ENCODE measurements at places on chromosomes 3 and 15.

GRCh38 chr3:129690406-129690805 is 83.9 kb upstream of the PLXND1 start:
- DNase-seq = peak; percentile 1

GRCh38 chr15:61237400-61237799 is 8.3 kb upstream of the RORA start:
- no peak for DNase-seq

DNA sequence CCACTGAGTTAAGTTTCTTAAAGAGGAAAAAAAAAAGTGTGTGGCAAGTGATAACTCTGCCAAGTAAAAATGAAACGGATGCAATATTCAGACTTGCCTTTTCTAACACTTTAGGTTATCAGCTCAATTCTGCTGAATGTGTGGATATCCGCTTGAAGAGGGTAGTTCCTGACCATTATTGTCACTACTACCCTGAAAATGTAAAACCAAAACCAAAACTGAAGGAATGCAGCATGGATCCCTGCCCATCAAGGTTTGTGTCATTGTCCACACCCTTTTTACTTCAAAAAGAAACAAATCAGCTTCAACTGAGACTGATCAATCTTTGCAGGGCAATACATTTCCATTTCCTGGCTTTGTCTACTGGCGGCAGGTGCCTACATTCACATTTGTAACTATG is 236.1 kb downstream of the ADAMTSL3 start:
- DNase-seq = no peak

DNA sequence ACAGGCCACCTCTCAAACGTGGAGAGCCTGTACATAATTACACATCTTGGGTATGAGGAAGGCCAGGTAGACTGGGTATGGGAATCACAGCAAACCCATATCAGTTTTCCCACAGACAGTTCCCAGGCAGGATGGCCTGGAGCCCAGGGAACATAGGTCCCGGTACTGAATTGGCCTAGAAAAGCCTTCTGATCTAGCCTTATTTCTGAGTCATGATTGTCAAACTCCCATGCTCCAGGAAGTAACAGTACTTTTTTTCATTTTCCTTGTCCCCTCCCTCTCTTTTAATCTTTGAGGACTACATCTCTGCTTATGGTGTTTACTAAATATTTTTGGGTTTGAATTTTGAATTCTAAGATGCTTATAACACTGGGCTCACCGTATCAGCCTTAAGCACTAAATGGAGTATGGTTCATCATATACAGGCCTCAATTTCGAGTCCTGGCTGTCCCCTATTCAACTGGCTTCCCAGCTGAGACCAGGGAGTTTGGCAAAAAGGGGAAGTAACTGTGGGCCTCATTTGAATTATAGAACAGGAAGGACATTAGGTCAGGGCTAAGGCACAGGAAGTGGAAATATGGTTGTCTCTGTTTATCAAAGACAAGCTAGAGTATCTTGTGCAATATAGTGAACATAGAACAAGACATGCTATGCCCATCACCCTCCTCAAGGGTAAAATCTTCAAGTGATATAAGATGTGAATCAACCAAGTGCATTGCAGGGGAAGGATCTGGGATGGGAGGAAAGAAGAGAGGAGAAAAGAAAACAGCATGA is 494.6 kb downstream of the NTRK3 start:
- no peak for DNase-seq

DNA sequence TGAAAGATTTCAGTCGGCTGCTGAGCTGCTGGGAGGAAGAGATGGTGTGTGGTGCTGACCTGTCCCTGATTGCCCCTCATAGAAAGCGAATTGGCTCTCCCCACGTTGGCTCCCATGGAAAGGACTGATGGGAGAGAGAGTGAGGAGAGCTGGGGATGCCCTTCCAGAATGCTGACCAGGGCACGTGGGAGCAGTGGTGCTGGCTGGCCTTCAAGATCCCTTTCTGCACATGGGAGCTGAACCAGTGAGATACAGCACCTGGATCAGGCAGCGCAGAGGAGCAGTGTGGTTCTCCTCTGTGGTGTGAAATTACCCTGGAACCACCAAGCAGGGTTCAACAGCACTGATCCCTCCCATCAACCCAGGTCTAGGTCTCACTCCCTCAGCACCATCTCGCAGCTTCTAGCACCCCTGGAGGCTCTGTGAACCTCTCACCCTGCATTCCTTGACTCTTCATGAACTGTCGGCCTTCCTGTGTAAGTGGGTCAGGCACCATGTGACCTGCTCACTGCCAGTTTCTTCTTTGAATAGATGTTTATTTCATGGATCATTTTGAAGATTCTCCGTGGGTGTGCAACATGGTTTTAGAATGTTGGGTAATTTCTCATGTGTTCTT is 55.7 kb downstream of the CACNA1D start:
- DNase-seq = no peak
